ENCODE measurements at places on chromosomes 6 and 20.

- DNase-seq: no peak
Observed at GRCh38 chr6:163132050-163132750, 282.3 kb upstream of the QKI start.

- DNase-seq: no peak
Observed at GRCh38 chr20:54056762-54057639, 13.4 kb downstream of the BCAS1 start.

GRCh38 chr20:32682508-32682987, 8.8 kb upstream of the C20orf203 start:
- DNase-seq: no peak

GRCh38 chr6:170146640-170147039, 144.2 kb downstream of the DLL1 start:
- DNase-seq: no peak

GRCh38 chr6:27644528-27644927, 171.6 kb upstream of the ZNF184 start:
- DNase-seq: no peak

- DNase-seq: no peak
Observed at GRCh38 chr6:160279850-160280249, 21.2 kb upstream of the SLC22A2 start.

- no peak for DNase-seq
Observed at GRCh38 chr6:87697581-87698546, 4.2 kb downstream of the AKIRIN2 start.

GRCh38 chr20:45962031-45962755, 9.8 kb downstream of the ZNF335 start:
- DNase-seq: no peak

GRCh38 chr20:37229357-37229756, 32.3 kb downstream of the GHRH start:
- no peak for DNase-seq

- DNase-seq: no peak
Observed at GRCh38 chr6:44004625-44005506, 122.4 kb downstream of the MRPL14 start.

GRCh38 chr20:13990465-13990864, at the start of gene SEL1L2:
Gene SEL1L2 (minus strand): TSS chr20:13990614. CDS start chr20:13990534, 80 bp downstream.
- no peak for DNase-seq

DNA sequence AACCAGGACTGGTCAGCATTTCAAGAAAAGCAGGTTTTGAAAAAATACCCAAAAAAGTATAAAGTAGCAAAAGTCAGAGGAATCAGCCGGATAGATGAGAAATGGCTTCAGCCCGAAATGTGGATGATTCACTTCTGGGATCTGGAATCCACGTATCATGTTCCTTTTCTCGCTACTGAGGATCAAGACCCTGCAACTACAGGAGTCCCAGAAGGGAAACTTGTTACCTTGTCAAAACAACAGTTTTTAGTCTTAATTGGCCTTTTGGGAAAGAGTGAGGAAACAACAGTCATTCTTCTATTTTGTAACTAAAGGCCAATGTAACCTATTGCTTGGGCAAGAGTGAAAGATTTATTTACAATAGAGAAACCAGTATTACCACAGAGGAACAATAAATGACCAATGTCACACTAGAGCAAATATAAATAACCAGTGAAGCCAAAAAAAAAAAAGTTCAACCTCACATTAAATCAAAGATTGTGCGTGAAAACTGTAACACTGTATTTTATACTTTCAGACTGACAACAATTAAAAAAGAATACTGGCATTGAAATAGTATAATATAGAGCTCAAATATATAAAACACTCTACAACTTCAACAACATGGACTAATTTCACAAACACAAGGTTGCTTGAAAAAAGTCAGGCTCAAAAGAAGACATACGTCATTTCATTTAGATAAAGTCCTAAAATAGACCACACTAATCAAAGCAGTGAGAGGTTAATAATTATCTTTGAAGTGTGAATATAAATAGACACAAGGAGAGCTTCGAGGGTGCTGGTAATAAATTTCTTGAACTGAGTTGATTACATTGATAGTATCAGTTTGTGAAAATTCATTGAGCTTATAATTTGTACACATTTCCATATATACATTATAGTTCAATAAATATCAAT, 116.2 kb downstream of the GFRAL start:
- DNase-seq: no peak

GRCh38 chr6:7976485-7977056, 66.0 kb upstream of the TXNDC5 start:
- no peak for DNase-seq

GRCh38 chr20:47927385-47927851, 142.1 kb upstream of the SULF2 start:
- no peak for DNase-seq

GRCh38 chr6:136012198-136012887, 160.8 kb downstream of the PDE7B start:
- DNase-seq: no peak

GRCh38 chr20:62889411-62889810, 27.8 kb upstream of the TCFL5 start:
- no peak for DNase-seq

DNA sequence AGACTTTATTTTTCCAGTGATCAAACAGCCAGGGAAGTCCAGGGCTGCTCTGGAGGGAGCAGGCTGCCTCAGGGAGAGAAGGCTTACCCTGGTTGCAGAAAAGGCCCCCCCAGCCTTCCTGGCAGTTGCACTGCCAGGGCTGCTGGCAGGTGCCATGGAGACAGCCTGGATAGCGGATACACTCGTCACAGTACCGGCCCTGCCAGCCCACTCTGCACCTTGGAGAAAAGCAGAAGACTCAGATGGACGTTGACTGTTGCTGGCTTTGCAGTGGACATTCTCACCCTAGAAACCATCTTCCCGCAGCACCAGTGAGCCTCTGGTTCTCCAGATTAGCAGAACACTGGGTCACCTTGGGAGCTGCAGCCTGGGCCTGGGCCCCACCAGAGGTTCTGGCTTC, 5.4 kb downstream of the DLL1 start:
- DNase-seq: no peak
